ENCODE measurements at places on chromosomes 3 and 15.

- peak; percentile 24 for DNase-seq
These were observed 42.3 kb downstream of the WDR72 start for GRCh38 chr15:53716909-53717876.

GRCh38 chr3:13403847-13404246 is 16.3 kb downstream of the NUP210 start:
- no peak for DNase-seq

DNA sequence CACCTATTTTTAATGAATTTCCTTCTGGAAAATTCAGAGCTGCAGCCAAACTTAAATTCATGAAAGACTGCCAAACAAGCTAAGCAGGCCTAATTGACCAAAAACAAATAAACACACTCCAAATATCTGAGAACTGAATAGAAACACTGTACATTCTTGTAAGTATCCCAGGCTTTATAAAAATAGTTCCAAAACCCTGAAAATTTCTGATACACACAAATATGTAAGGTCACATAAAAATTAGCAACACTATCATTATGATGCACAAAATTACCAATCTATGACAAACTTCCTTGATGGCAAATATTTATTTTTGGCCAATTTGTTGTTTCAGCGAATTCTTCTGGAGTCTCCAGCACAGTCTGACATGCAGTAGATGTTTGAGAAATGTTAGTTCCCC is 117.9 kb upstream of the UBE2E2 start:
- DNase-seq: no peak

- no peak for DNase-seq
These were observed 73.2 kb upstream of the HEG1 start for GRCh38 chr3:125128861-125129501.

GRCh38 chr15:42080186-42080918 is 14.0 kb downstream of the PLA2G4D start:
- no peak for DNase-seq

DNA sequence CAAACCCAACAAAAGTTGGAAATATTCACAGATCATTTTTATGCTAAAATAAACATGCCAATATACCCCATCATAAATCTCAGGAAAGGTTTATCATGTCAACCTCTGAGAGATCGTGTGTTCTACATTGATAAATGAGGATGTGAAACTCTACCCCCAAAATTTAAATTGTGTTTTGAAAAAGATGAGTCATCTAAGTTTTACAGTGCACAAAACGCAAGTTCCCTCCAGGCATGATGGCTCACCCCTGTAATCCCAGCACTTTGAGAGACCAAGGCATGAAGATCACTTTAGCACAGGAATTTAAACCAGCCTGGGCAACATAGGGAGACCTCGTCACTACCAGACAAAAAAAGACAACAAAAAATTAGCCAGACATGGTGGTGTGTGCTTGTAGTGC is 1487.0 kb upstream of the GBE1 start:
- DNase-seq: no peak

GRCh38 chr3:189903562-189904250 is 217.0 kb downstream of the P3H2 start:
- DNase-seq: no peak

GRCh38 chr15:85934691-85935090 is 140.0 kb upstream of the KLHL25 start:
- DNase-seq: no peak

DNA sequence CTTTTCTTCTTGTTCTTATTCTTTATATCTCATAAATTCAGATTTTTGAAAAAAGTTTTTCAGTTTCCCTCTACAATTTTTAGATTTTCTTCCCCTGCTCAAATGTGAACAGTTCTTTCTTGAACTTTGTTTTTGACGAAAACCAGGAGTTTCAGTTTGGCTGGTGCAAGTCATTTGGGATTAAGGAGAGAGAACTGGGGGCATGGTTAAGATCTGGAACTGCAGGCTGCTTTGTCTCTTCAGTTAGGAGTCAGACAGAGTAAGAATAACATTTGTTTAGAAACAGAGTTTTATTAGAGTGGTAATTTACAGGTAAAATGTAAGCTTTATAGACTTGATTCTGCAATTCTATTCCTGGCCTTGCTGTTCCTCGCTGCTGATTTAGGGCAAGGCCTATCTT is 310.5 kb upstream of the C2CD4B start:
- no peak for DNase-seq

GRCh38 chr15:91183596-91183995 is 83.5 kb downstream of the SV2B start:
- DNase-seq: no peak

GRCh38 chr15:29815000-29815710 is 7.1 kb downstream of the TJP1 start:
- DNase-seq: peak; percentile 8

DNA sequence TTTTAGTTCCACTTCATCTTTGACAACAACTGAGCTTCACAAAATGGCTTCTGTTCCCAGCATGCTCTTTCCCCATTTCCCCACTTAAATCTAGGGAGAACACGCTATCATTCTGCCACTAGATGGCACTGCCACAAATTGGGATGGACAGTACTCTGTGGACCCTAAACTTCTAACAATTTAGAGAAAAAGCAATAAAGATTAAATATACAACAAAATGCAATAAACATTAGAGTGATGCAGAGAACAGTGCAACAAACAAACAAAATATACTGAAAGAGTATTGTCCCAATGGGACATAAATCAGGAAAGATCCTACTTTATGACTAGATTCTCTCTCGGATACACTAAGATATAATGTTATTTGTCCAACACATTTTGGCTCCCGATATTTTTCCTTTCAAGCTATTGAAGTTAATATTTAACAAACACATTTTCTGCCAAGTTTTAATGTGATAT is 169.7 kb upstream of the TMCO5A start:
- DNase-seq: peak; percentile 31

DNA sequence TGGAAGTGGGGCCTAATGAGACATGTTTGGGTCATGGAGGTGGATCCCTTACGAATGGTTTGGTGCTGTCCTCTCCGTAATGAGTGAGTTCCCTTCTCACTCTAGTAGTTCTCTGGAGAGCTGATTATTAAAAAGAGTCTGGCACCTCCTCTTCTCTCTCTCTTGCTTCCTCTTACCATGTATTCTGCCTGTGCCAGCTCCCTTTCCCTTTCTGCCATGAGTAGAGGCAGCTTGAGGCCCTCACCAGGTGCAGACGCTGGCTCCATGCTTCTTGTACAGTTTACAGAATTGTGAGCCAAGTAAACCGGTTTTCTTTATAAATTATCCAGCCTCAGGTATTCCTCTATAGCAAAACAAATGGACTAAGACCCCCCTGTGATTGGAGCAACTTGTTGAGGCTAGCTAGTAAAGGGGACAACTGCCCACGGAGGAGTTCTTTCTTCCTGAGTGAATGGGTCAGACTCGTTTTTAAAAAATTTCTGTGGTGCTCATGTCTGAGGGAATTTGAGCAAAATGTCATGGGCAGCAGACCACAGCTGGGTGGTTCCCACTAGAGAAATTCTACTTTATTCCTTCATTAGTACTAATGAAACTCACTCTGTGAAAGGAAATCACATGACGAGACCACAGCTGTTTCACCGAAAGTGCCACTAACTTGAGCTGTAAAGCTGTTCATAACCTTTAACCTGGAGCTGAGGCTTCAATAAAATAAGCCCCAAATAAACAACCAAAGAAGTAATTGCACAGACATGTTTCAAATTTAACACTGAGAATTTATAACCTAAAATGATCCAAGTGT is 210.0 kb downstream of the NFKBIZ start:
- DNase-seq: no peak

DNA sequence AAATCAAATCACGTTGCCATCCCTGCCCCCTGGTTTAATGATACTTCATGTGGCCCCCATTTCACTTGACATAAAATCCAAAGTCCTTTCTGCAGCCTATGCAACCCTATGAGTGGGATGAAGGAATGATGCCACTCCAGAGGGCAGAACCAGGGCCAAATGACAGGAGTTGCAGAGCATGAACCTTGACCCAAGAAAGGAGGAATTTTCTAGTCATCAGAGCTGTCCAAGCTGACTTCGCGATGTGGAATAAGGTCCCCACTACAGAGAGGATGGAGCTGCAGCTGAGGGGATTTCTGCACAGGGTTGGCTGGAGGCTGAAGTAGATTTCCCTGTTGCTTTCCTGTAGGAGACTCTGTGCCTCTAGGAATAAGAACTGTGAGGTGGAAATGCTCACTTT is 15.8 kb upstream of the EPHB3 start:
- DNase-seq: no peak

GRCh38 chr15:48992545-48992944 is 28.8 kb upstream of the SHC4 start:
- DNase-seq: no peak

DNA sequence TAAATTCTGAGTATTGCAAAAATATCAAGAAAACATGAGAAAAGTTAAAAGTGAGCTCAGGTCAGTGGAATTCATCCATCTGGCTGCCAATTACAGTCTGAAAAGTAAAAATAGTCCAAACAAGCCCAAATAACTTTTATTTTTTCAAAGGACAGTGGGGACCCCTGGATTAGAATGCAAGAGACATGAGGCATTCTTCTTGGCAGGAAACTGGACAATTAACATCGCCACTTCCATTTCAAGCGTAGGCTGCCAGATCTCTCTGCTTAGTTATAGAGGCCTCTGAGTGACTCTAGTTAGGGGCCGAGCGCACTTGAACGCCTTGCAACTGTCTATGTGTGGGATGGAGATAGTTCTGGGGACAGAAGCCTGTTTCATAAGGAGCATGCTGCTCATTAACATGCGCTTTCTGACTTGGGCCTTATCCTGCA is 189.1 kb downstream of the GHSR start:
- DNase-seq: no peak

GRCh38 chr3:194404365-194405140 is 5.5 kb upstream of the GP5 start:
- DNase-seq: peak; percentile 22

- no peak for DNase-seq
These were observed 651 bp downstream of the PLSCR2 start for GRCh38 chr3:146468671-146469149.

- DNase-seq: no peak
These were observed 80.6 kb downstream of the OCA2 start for GRCh38 chr15:28018291-28019044.

DNA sequence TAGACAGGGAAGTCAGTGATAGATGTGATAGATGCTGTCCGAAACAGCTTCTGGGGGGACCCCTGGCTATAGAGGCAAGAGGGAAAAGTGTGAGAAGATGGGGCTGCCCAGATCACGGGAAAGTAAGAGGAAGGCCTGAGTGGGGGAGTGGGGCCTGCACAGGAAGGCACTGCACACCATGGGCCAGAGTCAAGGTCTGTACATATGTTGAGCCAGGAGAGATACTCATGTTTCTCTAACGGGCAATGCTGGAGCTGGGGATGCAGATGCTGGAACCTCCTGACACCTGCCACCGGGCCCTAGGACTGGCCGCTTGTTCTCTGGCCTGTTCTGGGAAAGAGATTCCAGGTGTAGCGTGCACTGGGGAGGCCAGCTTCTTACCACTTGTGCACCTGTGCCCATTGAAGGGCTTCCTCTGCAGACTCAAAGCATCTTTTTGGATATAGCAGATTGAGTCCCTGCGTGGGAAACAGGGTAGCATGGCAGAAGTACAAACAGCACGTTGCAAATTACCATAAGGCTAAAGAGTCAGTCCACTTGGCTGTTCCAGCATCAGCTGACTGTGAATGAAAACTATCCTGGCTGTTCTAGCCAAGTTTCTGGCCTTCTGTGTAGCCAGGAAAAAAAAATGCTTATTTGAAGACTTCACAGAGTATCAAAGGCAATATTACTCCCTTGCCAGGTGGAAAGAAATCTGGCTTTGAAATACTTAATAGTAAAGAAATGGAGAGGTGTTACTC is 77.1 kb upstream of the GSK3B start:
- DNase-seq: no peak

DNA sequence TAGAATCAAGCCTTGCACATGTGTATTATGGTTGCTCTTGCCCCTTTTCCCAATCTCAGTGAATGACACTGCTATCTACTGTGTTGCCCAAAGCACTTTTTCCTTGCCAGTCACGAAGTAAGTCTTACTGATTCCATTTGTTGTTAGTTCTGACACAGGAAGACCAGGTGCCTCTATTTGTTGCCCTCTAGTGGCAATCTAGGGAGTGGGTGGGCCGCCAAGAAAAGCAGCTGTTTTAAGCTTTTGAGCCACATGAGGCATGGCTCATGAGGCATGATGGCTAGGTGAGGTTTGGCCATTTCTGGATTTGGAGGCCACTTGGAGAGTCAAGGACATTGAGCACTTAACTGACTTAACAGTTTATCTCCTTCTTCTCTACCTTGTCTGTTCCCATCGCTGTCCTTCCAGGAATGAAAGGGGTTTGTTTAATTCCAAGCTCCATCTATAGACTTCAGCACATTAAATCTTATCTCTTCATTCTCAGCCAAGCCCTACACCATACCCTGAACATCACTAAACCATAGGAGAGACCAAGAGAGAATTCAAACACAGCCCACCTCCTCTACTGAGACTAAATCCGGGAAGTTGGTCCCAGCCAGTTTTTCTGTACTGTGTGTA is 103.1 kb downstream of the HCN4 start:
- peak; percentile 1 for DNase-seq

- no peak for DNase-seq
These were observed 14.8 kb downstream of the CLK3 start for GRCh38 chr15:74630284-74631086.

- no peak for DNase-seq
These were observed 236.8 kb downstream of the OPA1 start for GRCh38 chr3:193829781-193830180.

DNA sequence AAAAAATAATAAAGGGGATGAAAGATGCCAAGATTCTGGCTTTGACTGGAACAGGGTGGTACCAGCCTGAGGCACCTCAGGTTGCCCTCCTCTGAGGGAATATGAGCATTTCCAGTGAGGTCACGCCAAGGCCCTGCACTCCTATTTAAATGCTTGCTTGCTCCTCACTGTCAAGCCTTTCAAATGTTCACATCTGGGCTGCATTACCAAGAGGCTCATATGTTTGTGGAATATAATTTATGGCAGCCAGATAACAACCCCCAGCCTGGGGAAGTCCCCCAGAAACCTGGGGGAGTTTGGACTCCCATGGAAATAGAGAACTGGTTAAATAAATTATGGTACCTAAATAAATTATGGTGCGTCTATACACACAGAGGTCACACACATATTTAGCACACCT is 88.4 kb downstream of the FRMD4B start:
- DNase-seq: no peak

GRCh38 chr15:57405133-57405532 is 28.8 kb downstream of the CGNL1 start:
- DNase-seq: no peak

- DNase-seq: no peak
These were observed 309.6 kb upstream of the GOLIM4 start for GRCh38 chr3:168405288-168405687.

GRCh38 chr3:171802590-171802956 is 7.7 kb downstream of the PLD1 start:
- DNase-seq: no peak

GRCh38 chr3:124747111-124747981 is 17.1 kb downstream of the UMPS start:
- DNase-seq: no peak

- DNase-seq: peak; percentile 24
These were observed 114.5 kb upstream of the GADL1 start for GRCh38 chr3:31008994-31009393.

Measured in kidney glomerular epithelial cell (primary cell).